Activated T-helper 9 cell treated with anti-CD3 and anti-CD28 coated beads, Interleukin-2, amount 50 U/mL, for 16 hours (primary cell): ENCODE measurements at places on chromosomes 1 and 21.

DNA sequence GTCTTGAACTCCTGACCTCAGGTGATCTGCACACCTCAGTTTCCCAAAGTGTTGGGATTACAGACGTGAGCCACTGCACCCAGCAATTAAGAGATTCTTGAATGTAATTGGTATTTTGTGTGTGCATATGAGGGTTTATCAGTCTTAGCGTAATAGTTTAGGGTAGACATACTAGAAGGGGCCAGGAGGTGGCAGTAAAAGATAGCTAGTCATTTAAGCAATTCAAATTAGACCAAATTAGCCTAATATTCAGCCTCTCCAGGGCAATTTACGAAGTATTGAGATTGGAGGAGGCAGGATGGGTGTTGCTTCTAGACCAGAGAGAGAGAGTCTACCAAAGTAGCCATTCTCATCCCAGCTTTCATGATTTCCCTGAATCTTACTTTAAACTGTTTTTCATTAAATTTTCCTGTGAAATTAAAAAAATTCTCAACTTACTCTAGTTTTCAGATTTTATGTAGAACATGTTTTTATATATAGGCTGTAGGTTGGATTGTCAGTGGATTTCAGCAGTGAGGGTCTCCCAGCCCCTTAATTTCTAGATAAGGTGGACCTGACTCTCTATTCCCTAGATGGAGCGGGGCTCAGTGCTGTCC is 119.7 kb downstream of the HHAT start:
- DNase-seq, result no peak

GRCh38 chr1:119160409-119160808 is 20.0 kb upstream of the WARS2 start:
- no peak for DNase-seq

DNA sequence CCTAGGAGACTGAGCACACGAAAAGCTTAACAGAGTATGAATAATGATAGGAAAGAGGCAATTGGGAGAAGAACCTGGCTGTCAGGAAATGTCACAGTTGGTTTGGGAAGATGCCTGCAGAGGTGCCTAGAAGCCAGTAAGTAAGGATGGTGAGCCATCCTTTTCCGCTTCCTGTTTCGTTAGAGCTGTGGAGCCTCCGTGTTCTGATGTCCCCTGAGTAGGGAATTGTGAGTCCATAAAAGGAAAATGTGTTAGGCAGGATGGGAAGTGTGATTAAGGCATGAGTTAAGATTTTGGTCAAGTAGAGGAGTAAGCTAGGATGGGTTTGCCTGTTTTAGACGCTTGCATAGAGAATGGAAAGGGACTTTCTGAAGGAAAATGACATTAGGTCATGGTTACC is 9.0 kb downstream of the CLIC4 start:
- no peak for DNase-seq

GRCh38 chr21:35324372-35325220 is 275.5 kb upstream of the RUNX1 start:
- DNase-seq, result no peak

DNA sequence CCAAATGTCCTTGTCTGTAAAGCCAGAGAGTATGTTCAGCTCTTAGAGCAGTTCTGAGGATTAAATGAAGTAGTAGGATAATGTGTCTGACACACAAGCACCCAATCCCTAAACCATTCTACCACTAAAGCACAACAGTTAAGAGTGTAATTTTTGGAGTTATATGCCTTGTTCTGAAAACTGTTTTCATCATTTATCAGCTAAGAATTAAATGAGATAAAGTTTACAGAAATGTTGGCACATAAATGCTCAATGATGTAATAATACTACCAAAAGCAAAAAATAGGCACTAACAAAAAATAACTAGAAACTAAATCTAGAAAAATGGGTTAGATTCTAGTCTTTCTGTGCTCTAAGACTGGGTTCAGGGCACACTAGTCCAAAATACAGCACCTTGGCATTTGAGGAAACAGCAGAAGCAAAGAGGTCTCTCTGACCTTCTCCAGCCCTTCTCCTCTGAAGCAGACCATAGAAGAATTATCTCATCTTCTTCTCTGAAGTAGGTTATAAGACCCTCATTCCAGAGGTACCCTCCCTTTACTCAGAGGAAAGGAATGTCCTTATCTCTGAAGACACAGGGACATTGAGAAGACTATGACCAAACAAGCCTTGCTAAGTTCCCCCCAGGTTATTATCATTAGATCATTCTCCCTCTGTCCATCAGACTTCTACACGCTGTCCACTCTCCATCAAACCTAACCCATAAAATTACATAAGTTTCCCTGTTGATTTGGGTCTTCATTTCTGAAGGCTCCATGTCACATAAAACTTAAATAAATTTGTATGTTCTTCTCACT is 20.6 kb downstream of the ABL2 start:
- DNase-seq, result no peak

- DNase-seq, result no peak
Measured at GRCh38 chr21:45539796-45540600, 2.2 kb downstream of the SLC19A1 start.

DNA sequence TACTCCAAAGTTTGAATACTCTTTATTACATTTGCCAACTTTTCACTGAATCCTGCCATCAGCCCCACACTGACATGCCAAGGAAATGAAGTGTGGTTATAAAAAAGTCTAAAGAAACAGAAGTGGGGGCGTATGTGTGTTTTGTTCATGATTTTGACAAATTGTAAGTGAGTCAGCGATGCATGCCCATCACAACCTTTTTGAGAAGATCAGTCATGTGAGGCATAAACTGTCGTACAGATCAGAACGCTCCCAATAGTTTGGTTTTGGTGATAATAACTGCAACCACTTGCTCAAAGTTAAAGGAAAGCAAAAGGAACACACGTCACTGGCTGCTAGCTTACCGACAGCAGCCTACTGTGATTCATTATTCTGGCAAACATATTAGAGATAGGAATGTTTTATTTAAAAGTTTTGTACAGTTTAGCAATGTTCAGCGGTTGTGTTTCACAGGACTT is 95.6 kb downstream of the RGS2 start:
- DNase-seq, result no peak

DNA sequence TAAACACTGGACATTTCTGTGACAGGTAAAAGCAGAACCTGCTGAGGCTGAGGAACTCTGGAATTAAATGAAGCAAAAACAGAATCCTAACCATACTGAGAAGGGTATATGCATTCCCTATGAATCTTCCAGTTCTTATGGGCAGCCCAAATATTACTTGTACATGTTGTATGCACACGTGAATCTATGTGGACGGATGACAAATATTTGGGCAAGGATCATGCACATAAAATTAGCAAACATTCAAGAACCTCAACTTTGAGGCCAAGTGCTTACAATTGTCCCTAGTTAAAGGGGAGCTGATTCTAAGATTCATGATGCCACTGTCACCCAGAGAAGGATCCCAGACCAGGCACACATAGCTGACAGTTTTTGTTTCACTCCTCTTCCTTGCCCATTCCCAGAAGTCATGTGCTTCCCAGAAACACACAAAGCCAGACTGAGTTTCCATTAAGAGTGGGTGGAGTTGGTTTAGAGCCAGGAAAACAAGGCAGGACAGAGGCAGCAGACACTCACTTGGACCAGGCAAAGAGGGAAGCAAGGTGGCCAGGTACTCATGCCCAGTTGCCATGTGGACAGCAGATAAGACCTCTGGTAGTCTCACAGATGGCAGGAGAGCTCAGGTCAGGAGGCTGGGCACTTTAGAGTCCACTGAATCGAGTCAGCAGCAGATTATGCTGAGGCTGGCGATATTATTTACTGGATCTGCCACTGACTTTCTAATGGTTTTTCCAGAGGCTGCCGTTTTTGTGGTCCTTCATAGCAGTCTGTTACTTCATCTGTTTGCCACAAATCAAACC is 25.6 kb downstream of the AK2 start:
- no peak for DNase-seq

DNA sequence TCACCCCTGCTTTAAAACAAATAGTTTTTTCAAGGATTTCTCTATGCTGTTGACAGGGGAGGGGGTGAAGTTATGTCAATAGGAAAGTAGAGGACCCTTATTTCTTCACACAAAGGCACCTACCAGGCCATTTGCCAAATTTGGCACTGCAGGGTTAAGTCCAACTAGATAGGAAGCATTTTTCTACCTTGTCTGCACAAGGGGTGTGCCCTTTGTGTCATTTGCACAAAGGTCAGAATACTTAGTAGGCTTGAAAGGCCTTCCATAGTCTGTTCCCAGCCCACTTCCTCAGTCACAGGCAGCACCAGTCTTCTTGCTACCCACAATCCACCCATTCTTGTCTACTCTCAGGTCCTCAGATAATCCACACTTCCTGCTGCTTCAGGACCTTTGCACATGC is 7.0 kb downstream of the TACSTD2 start:
- no peak for DNase-seq

- DNase-seq, result no peak
Measured at GRCh38 chr21:26194811-26195251, 24.3 kb upstream of the APP start.

GRCh38 chr1:37822906-37823815 is 15.2 kb upstream of the YRDC start:
- no peak for DNase-seq

DNA sequence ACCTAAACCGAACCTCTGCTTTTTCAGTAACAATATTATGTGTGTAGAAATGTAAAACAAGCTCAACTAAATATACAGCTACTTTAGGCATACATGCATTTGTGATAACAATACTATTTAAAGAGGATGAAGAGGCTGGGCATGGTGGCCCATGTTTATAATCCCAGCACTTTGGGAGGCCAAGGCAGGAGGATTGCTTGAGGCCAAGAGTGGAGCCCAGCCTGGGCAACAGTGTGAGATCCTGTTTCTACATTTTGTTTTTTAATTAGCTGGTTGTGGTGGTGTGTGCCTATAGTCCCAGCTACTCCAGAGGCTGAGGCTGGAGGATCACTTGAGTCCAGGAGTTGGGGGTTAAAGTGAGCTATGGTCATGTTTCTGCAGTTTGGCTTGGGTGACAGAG is 73.6 kb upstream of the LYPLAL1 start:
- no peak for DNase-seq

DNA sequence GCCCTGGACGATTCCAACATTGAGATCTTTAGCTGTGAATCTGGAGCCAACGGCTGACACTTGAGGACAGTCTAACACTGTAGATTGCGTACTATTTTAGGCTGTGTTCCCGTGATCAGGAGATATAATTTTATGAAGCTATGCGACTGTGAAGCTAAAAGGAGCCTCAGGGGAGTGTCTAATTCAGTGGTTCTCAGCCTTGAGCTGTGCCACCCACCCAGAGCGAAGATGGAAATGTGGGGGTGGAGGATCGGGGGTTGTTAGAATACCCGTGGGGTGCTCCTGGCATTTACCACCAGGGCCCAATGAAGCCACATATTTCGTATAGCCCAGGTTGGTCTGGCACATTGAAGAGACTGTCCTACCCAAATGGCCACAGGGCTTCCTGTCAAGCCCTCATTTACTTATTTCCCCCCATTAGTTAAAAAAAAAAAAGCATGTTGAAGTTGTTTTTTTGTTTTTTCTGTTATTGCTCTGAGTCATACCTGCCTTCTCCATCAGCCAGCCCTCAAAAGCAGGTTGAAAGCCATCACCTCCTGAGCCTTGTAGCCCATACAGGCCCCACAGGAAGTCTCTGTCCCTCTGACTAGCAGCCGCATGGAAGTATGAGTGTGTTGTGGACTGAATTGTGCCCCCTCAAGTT is 141.7 kb downstream of the GALNT2 start:
- DNase-seq, result no peak

DNA sequence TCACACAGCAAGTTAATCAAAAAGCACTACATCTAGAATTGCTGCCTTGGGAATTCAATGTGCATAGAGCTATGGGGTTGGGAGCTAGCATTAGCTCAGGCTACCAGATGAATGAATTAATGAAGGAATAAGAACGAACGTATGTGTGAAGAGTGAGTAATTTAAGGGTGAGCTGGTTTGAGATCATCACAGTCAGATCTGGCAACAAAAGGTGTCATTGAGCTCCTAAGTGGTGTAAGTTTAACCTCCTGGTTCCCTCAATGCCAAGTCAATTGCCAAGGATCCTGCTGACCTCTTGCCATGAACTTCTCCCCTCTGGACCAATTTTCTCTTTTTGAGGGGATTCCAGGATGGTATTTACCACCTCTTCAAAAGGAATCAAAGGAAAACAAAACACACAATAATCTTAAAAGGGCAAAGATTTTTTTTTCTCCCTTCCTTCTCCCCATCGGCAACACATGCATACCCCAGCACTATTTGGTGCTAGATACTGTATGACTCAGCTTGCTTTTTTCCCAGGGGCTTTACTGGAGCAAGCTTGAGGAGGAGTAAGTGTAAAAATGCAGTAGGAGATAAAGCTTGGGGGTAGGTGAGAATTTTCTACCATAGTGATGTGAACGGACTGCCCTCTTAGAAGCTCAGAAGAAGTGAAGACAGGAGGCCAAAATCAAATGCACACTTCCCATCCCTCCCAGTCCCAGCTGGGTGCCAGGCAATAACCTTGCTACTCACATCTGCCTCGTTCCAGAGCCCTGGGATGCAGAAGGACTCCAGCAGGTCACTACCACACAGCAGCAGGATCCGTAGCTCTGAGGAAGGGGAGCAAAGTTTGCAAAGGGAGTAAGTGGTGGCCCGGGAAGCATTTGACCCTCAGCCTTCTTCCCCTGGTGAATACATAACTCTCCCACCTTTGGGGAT is 92.0 kb downstream of the LAMC2 start:
- DNase-seq, result no peak

GRCh38 chr1:16989676-16990391 is 9.4 kb upstream of the MFAP2 start:
- no peak for DNase-seq
